ENCODE measurements at places on chromosomes 3 and 15. TPM values are rescaled to one million over a fixed set of nuclear protein-coding genes. Genes with fewer than 3 reads are reported as not detected.

LMAN1L gene
- 3.0 TPM for total RNA-seq

CLDN16 gene
- total RNA-seq, result 0.16 TPM

SNTN gene
- total RNA-seq, result not detected

UCN2 gene
- 0.33 TPM for total RNA-seq

HCN4 gene
- 2.2 TPM for total RNA-seq

SATB1 gene
- total RNA-seq, result 89.1 TPM

GOLGA6L7 gene
- not detected for total RNA-seq

RHOV gene
- 7.2 TPM for total RNA-seq

POPDC2 gene
- total RNA-seq, result 2.4 TPM

CGNL1 gene
- 41.4 TPM for total RNA-seq

TIPIN gene
- 23.7 TPM for total RNA-seq

FAM81A gene
- total RNA-seq, result 4.2 TPM

HRH1 gene
- total RNA-seq, result 7.6 TPM

SPATA12 gene
- not detected for total RNA-seq
